Neural crest cell (in vitro differentiated cells): ENCODE measurements at places on chromosomes 2 and 18. TPM values are rescaled to one million over a fixed set of nuclear protein-coding genes. Genes with fewer than 3 reads are reported as not detected.

Gene PAPOLG
- 20.4 and 21.1 TPM in 2 replicates for total RNA-seq

Gene SLC9A2
- total RNA-seq: 0.09 TPM in 1 of 2 replicates, not detected in the other

Gene MAP3K20
- 27.6 and 28.5 TPM in 2 replicates for total RNA-seq

Gene ONECUT2
- total RNA-seq: 8.2 and 10.8 TPM in 2 replicates

Gene TTN
- total RNA-seq: under 0.01 TPM in 2 replicates

Gene TCF4
- total RNA-seq: 82.5 and 89.9 TPM in 2 replicates

Gene MYOM1
- 0.89 and 1.4 TPM in 2 replicates for total RNA-seq

Gene CD8B2
- total RNA-seq: not detected in 2 replicates

Gene MCFD2
- total RNA-seq: 78.8 and 79.8 TPM in 2 replicates

DNA sequence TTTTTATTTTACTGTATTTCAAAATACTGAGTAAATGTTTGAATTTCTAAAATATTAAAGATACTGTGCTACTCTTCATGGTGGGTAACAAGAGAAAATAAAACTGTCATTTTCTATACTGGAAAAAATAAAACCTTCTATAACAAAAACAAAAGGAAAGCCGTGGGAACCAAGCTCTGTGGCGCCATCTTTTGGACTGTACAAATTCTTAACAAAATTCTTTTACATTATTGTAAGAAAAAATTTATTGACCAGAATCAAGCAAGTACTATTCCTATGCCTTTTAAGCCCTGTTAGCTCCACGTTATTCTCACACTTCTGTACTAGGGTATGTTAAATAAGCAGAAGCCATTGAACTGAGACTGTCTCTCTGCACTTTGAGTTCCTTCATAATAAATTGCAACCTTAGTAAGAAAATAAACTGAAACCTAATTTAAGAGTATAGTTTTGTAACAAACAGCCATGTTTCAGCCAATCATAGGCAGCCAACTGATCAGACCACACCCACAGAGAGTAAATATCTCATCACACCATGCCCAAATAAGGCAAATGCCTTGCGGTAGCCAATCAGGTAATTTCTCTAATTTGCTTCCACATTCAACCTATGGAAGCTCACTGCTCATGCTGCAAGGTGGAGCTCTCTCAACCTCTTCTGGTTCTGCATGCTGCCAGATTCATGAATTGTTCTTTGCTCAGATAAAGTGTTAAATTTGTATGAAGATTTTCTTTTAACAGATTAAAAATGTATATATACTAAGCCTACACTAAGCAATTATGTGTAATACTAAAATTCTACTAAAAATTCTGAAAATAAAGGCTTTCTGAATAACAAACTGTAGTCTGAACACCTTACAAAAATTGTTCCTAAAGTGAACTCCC lies 42.2 kb downstream of the HIBCH start:
- peaks cover 2% of the 10 kb centered on the region for H3K4me1 ChIP-seq
- H3K27me3 ChIP-seq: no peaks in the 10 kb centered on the region
- no peak for DNase-seq
- H3K36me3 ChIP-seq: peaks cover 29% of the 10 kb centered on the region

DNA sequence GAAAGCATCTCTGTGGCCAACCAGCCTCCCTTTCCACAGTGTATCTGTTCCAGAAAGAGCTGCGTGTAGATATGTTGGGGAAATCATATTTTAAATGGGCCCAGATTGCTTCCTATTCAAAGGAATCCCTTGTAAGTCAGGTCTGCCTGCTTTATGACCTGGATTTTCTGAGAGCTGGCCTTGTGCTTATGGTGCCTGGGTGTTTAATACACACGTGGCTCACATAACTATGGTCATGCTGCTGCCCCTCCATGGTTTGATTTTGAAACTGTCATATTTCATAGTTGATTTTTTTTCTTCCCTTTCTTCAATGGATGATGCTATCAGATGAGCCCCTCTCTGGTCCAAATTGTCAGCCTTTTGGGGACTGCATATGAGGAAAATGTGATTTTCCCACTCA lies 111.5 kb upstream of the CNGA3 start:
- H3K4me1 ChIP-seq: peaks cover 11% of the 10 kb centered on the region
- no peaks in the 10 kb centered on the region for H3K36me3 ChIP-seq
- no peak overlapping the region for H3K27ac ChIP-seq

DNA sequence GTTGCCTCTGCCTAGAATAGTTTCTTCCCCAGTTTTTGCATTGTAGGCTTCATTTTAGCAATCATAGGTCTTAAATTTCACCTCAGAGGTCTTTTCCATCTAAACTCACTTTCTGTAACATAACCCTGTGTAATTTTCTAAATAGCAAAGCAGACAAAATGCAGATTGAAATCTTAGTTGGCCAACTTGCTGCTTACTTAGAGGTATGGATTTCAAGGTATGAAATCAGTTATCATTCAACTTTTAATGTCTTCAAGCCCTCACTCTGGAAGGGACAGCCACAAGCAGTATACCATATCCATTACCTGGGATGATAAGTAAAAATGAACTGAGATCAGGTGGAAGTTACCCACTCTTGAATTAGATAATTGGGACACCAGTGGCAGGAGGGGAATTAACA lies 3.9 kb downstream of the CCDC121 start:
- H3K27me3 ChIP-seq: no peaks in the 10 kb centered on the region
- no peak for DNase-seq
- H3K36me3 ChIP-seq: peaks cover 10% of the 10 kb centered on the region
- no peak overlapping the region for H3K27ac ChIP-seq
- no peak overlapping the region for H3K4me3 ChIP-seq

GRCh38 chr2:207767461-207768167 lies 2.1 kb downstream of the FZD5 start:
- H3K4me3 ChIP-seq: peak overlapping the region; percentile 90
- H3K36me3 ChIP-seq: peaks cover 2% of the 10 kb centered on the region
- no peak overlapping the region for H3K27ac ChIP-seq
- no peak for DNase-seq

DNA sequence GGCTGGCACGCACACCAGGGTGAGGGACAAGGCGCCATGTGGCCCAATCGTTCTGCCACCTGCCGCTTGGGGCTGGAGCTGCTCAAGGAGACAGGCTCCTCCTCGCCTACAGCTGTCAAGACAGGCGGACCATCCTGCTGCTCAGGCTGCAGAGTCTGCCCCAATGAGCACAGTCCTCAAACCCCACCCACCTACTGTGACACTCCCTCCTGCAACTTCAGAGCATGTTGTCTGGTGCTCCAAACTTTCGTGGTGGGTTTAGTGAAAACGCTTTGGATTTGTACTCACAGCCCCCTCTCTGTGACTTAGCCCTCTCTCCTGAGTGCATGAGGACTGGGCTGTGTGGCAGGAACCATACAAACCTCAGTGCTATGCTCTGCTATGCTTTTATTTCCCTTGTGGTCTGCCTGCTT lies 23.2 kb upstream of the SLC35F6 start:
- peaks cover 17% of the 10 kb centered on the region for H3K4me1 ChIP-seq
- no peak overlapping the region for H3K27ac ChIP-seq
- no peaks in the 10 kb centered on the region for H3K36me3 ChIP-seq
- DNase-seq: no peak
- no peaks in the 10 kb centered on the region for H3K27me3 ChIP-seq

DNA sequence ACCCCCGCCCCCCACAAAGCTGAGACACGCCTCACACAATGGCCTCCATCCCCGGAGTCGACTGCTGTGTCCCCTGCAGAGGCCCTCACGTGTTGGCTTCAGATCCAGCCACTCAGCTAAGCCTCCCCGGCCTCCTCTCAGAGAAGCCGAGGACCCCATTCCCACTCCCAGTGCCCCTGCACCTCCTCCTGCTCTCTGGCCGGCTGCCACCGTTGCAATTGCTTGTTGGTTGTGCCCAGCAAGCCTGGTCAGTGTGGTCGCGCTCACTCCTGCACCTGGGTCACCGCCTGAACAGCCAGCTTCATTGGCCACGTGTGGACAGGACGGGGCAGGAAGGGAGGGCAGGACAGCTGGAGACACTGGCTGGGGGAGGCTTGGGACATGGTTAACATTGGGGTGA lies 191.5 kb upstream of the SALL3 start:
- no peak overlapping the region for H3K4me3 ChIP-seq
- no peaks in the 10 kb centered on the region for H3K36me3 ChIP-seq
- DNase-seq: no peak
- peaks cover 4% of the 10 kb centered on the region for H3K27me3 ChIP-seq
- H3K27ac ChIP-seq: no peak overlapping the region

DNA sequence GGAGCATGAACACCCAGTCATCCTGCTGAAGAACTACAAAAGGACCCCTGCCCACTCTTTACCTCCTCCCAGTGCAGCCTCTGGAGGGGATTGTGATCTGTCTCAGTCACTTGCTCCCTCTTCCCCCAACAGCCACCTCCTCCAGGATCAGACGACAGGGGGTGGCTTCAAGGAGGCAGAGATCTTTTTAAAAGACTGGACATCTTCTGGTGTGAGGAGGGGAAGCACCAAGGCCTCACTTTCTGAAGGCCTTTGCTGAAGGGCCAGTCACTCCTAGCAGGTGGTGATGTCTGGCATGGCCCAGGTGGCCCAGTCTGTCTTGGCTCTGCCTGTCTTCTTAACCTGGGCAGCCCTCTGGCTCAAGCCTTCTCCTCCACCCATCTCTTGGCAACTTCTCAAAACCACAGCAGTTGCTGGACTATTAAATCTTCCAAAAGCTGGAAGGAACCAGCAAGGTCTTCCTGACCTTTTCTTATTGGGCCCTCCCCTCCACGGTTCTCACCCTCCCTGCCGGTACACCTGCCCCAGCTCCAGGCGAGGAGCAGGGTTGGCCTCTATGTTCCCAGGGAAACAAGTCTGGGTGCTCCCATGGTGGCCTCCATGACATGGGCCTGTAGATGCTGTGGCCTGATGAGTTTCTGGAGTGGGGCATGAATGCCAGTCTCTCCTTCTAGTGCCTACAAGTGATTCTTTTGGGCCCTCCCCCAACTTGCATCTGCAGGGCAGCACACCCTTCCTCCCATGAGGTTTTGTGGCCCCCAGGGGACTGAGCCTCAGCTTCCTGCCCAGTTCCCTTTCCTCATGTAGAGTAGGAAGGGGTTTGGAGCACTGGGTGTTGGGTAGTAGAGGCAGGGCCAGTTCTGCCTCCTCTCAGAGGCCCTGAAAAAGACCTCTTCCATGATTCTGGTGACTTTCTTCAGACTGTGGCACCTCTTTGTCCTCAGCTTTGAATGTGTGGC lies 5.0 kb upstream of the ATP6V1B1 start:
- no peak overlapping the region for H3K27ac ChIP-seq
- DNase-seq: no peak
- H3K27me3 ChIP-seq: no peaks in the 10 kb centered on the region
- H3K36me3 ChIP-seq: no peaks in the 10 kb centered on the region
- H3K4me1 ChIP-seq: peaks cover 5% of the 10 kb centered on the region

DNA sequence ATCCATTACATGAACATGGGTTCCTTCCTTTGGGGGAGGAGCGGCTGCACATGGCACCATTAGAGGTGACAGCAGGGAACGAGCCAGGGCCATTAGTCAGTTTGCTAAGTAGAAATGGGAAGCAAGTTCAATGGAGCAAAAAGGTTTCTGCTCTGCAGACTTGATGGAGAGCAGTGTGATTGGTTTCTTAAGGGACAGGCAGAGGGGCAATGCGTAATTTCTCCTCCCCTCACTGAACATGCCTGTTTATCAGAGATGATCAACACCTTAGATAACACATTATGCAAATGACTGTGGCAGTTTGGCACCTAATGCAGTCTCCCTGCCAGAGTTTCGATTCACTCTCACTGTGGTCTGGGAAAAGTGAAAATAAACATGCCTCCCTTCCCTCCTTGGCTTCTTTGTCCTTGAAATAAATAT lies 414.5 kb downstream of the STK39 start:
- H3K4me3 ChIP-seq: no peak overlapping the region
- peaks cover 9% of the 10 kb centered on the region for H3K36me3 ChIP-seq
- no peak for DNase-seq
- peaks cover 6% of the 10 kb centered on the region for H3K4me1 ChIP-seq
- H3K27ac ChIP-seq: no peak overlapping the region

DNA sequence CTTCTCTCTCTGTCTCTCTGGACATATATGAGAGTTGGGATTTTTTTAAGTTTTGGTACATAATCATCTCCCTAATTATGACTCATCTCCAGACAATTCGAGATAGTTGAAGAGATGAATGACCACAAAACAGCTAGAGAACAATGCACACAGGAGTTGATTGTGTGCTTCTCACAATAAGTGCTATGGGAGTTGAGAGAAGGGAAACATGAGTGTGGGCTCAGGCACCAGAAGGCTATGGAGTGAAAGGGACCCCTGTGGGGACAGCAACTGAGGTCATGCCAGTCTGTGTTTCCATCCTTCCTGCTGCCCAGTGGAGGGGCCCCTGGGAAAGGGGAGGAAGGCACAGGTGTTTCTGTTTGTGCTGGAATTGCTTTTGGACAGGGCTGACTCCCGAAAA lies 6.5 kb upstream of the YWHAQ start:
- no peaks in the 10 kb centered on the region for H3K27me3 ChIP-seq
- DNase-seq: no peak
- H3K36me3 ChIP-seq: no peaks in the 10 kb centered on the region
- peaks cover 58% of the 10 kb centered on the region for H3K4me1 ChIP-seq
- no peak overlapping the region for H3K27ac ChIP-seq

DNA sequence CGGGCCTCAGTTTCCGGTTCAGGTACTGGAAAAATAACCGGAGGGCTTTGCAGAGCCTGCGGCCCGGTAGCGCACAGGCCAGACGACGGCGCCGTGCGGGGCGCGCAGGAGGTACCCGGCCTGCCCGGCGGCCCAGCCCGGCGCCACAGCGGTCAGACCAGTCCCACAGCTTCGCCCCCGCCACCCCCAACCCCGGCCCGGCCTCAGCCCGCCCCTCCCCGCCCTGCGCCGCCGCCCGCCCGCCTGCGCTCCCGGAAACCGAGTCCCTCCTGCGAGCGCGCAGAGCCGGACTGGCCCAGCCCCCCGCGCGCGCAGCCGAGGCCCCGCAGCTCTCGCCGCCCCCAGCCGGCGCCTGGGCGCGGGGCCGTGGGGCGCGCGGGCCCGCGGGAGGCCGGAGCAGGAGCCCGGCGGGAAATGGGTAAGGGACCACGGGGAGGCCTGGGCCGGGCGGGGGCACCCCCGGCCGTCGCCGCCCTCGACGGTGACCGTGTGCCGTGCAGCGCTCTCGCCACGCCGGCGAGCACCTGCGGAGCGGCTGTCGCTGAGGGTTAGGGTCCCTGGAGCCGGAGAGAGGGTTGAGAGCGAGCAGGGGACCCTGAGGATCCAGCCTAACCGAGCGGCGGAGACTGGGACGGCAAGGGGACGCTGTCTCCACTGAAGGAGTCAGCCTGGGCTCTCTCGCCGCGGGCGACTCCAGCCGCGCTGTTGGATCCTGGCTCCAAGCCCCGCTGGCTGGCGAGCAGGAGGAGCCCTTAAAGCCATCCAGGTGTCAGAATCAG lies 16.5 kb upstream of the PSD4 start:
- no peak overlapping the region for H3K27ac ChIP-seq
- peaks cover 12% of the 10 kb centered on the region for H3K4me1 ChIP-seq
- peak overlapping the region; percentile 87 for H3K4me3 ChIP-seq
- DNase-seq: peak; percentile 29

- no peak overlapping the region for H3K27ac ChIP-seq
- peaks cover 27% of the 10 kb centered on the region for H3K4me1 ChIP-seq
- no peaks in the 10 kb centered on the region for H3K36me3 ChIP-seq
These were observed 58.4 kb upstream of the RTN4 start for GRCh38 chr2:55108456-55109160.

DNA sequence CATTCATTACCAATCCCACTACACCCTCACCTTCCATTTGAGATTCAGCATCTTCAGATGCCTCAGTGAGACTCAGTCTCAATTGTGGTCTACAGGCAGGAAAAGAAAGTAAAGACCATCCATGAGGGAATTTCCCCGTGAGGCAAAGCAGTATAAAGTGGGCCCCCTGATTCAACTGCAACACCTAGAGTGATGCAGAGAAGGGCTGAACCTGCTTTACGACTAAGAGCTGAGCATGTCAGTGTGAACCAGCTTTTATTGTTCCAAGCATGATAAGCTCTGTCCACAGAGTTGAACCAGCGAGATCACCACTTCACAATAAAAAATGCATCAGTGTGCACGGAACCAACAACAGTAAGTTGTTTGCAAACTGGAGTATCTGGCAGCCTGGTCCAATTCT lies 357.6 kb upstream of the ATP5MC3 start:
- no peak overlapping the region for H3K27ac ChIP-seq
- peaks cover 7% of the 10 kb centered on the region for H3K36me3 ChIP-seq
- no peak for DNase-seq
- H3K4me3 ChIP-seq: no peak overlapping the region
- H3K27me3 ChIP-seq: no peaks in the 10 kb centered on the region
- no peaks in the 10 kb centered on the region for H3K4me1 ChIP-seq
